Globus pallidus (tissue), 1 donor: ENCODE measurements at places on chromosomes 7 and 10.

DNA sequence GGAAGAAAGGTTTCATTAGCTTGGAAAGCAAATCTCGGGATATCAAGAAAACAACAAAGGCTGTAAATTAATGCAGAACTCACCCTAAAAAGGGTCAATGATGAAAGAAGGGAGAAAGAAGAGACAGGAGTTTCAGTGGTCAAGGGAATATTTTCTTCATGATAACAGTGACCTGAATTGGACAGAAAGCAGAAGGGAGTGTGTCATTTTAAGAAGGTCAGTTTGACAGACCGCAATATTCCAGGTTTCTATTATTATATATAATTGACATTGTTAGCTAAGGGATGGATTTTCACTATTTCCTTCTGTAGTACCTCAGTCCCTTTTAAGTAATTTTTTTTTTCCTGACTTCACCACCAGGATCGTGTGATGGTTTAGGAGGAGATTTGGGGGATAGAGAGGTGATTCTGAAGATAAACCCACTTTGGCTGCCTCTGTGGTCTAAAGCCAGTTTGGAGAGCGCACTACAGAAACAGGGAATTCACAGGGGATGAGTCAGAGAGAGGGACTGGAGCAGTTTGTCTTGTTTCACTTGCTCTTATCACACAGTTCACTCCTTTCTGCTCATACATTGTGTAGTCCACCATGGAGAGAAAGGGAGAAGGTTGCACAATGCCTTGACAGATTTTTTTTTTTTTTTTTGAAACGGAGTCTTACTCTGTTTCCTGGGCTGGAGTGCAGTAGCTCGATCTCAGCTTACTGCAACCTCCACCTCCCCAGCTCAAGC, 417.9 kb downstream of the AUTS2 start:
- no peak for DNase-seq

DNA sequence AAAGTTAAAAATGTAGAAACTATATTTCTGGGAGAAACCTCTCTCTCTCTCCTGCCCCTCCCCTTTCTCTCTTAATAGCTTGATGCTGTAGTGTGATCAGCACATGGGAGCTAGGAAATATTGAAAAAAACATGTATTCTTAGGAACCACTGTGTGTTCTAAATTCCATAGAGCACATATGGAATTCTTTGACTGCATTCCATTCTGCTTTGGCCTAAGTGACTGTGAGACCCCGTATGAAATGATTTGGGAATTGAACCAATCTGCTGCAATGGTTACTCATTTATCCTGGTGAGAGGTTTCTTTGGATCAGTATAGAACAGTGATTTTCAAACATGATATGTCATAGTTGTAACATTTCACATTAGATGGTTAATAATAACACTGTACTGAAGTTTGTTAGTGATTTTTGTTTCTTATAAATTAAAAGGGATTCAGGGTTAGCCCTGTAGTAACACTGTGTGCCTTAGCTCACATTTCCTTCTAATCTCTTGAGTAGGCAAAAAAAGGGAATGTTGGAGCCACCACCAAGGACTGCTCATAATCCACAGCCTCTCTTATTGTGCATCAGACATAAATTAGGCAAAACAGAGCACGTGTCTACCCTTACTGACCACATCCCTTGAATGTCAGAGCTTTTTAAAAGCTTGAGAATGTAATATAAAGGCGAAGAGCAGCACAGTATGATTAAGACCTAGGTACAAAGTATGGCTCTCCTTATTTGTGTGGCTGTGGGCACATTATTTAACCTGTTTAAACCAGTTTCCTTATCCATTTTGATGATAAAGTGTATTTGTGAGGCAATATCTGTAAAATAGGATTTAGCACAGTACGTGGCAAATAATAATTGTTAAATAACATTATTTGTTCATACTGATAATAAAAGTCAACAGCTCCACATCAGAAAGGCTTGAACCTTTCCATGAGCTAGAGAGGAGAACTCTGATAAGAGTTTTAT, 69.1 kb downstream of the FAM185A start:
- no peak for DNase-seq

DNA sequence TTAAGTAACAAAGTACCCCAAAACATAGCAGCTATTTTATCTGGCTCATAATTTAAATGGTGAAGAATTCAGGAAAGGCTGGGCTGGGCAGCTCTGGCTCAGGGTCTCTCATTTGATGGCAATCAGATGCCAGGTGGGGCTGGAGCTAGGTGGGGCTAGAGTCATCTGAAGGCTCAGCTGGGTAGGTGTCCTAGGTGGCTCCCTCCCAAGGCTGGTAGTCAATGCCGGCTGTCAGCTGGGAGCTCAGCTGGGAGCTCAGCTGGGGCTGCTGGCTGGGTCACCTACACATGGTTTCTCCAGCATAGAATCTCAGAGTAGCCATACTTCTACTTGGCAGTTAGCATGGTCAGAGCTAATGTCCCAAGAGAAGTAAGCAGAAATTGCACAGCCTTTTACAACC, 34.1 kb downstream of the OSBPL3 start:
- DNase-seq, result no peak

DNA sequence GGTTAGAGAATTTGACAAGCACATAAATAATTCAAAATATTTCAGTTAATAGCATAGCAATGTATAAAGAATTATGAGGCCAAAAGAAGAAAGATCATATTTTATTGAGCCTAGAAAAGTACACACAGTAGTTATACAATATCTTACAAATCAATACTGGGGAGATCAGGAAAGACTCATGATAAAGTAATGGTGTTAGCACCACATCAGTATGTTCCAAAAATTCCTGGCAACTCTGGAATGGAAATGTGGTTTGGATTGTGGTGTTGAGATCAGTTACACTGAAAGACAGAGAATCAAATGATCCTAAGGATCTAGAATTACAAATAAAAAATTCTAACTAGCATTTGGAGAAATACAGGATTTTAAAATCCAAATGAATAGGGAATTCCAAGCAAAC, 420.5 kb upstream of the CNTNAP2 start:
- no peak for DNase-seq

DNA sequence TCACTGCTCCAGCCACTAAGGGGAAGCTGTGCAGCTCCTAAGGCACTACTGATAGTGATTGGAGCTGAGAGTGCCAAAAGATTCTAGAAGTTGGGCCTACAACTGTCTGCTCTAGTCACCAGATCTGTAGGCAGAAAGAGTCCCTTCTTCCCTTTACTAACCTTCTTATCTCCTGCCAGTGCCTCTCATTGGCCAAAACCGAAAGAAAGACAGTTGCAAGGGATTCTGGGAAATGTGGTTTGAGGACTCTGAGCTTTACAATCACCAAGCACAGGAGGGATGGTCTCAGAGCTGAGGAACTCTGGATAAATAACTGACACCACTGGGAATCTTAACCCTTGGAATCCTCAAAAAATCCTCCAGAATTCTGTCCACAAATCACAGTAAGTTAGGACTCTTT, 615.8 kb downstream of the CCSER2 start:
- DNase-seq, result no peak

GRCh38 chr10:17737027-17737965, 14.7 kb upstream of the TMEM236 start:
- peak; percentile 49 for DNase-seq

GRCh38 chr10:22589851-22590514, 124.4 kb downstream of the PIP4K2A start:
- DNase-seq, result no peak
